ENCODE measurements at places on chromosomes 4 and X. TPM values are rescaled to one million over a fixed set of nuclear protein-coding genes. Genes with fewer than 3 reads are reported as not detected.

LAGE3 gene
- total RNA-seq, result 45.5 TPM

- H3K27me3 ChIP-seq, result no peaks in the 10 kb centered on the region
- H3K4me3 ChIP-seq, result no peak overlapping the region
- no peak for DNase-seq
- H3K36me3 ChIP-seq, result no peaks in the 10 kb centered on the region
- H3K27ac ChIP-seq, result no peak overlapping the region
Measured at GRCh38 chrX:22758807-22759481, 240.8 kb upstream of the DDX53 start.

PHEX gene
- total RNA-seq, result 3.2 TPM

RENBP gene
- 8.4 TPM for total RNA-seq

XAGE3 gene
- not detected for total RNA-seq

- DNase-seq, result no peak
- H3K27ac ChIP-seq, result no peak overlapping the region
- no peaks in the 10 kb centered on the region for H3K4me1 ChIP-seq
- H3K27me3 ChIP-seq, result no peaks in the 10 kb centered on the region
- no peak overlapping the region for H3K4me3 ChIP-seq
Measured at GRCh38 chrX:109190542-109190941, 291.3 kb downstream of the GUCY2F start.

AKAP17A gene
- 59.4 TPM for total RNA-seq

GRCh38 chr4:105712766-105713165 is 4.2 kb downstream of the GSTCD start:
- peaks cover 11% of the 10 kb centered on the region for H3K4me1 ChIP-seq
- peaks cover 2% of the 10 kb centered on the region for H3K36me3 ChIP-seq
- DNase-seq, result no peak
- H3K27ac ChIP-seq, result no peak overlapping the region
- no peak overlapping the region for H3K4me3 ChIP-seq
- no peaks in the 10 kb centered on the region for H3K27me3 ChIP-seq
